CD4-positive, alpha-beta T cell treated with Interferon alpha-2 for 1 hour (primary cell): ENCODE measurements at places on chromosomes 11 and 22.
A peak's percentile ranks its signal among the peaks of the same experiment; 100 is the strongest.

DNA sequence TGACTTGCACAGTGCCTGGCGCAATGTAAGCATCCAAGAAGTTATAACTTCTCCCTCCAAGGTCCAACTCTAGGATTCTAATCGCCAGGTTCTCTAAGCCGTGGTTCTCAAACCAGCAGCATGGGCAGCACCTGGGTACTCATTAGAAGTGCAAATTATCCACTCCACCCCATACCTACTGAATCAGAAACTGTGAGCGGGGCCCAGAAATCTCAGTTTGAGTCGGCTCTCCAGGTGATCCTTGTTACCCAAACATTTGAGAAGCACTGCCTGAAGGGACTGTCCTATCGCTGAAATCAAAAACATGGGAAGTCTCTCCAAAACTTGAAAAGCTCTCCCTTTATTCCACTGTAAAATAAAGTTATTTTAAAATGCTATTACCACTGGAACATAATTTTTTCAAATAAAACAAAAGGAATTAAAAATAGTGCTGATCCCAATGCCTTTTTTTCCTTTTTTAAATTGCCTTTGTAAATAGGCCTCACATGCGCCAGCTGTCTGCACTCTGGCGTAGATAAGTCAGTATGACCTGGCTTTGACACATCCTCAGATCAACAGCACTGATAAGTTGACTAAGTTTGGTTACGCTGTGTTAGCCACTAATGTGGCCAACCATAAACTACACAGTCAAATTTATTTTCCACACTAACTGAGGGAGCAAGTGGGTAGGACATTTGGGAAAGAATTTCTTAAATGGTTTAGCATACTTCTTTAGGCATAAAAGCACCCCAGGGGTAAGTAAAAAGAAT is 8.4 kb upstream of the CTR9 start:
- no peak for DNase-seq

GRCh38 chr22:33650244-33650643 is 270.0 kb downstream of the LARGE1 start:
- no peak for DNase-seq

DNA sequence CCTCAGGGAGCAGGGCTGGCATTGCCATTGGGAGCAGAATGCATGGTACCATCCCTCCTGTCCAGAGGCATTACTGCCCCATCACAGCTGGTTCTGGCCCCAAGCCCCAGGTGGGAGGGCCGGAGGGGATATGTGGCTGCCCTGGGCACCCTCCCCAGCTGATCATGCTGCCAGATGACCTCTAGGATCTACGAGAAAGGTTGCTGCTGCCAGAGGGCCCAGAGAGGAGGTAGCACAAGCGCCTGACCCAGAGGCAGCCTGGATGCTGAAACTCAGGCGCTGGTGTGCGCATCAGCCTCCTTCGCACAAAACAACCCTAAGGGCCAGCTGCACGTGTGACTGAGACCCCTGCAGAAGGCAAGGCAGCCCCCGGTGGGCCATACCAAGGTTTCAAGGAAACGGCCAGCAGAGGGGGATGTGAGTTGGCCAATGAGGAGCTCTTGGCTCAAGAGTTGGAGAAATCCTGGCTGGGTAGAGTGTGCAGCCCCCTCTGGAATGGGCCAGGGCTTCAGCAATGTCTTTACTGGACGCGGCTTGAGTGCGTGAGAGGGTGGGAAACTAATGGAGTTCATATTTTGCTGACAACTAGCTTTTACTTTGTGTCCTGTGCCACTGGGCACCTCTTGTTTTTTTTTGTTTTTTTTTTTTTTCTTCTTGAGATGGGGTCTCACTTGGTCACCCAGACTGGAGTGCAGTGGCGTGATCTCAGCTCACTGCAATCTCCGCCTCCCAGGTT is 88.3 kb upstream of the PARVA start:
- no peak for DNase-seq

GRCh38 chr11:2207212-2207611 is 35.6 kb upstream of the TH start:
- DNase-seq: no peak

- DNase-seq: no peak
These were observed 28.1 kb upstream of the CD81 start for GRCh38 chr11:2348986-2349385.

GRCh38 chr11:10225553-10225952 is 68.5 kb downstream of the SBF2 start:
- no peak for DNase-seq

- no peak for DNase-seq
These were observed 45.2 kb downstream of the ARHGEF12 start for GRCh38 chr11:120381401-120381800.

DNA sequence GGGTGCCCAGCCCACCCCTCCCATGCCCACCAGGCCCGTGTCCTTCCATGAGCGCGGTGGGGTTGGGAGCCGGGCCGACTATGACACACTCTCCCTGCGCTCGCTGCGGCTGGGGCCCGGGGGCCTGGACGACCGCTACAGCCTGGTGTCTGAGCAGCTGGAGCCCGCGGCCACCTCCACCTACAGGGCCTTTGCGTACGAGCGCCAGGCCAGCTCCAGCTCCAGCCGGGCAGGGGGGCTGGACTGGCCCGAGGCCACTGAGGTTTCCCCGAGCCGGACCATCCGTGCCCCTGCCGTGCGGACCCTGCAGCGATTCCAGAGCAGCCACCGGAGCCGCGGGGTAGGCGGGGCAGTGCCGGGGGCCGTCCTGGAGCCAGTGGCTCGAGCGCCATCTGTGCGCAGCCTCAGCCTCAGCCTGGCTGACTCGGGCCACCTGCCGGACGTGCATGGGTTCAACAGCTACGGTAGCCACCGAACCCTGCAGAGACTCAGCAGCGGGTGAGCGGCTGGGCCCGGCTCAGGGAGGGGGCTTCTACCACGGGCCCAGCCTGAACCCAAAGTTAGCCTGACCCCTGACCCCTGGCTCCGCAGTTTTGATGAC is 3.0 kb downstream of the PKP3 start:
- DNase-seq: peak; percentile 66

DNA sequence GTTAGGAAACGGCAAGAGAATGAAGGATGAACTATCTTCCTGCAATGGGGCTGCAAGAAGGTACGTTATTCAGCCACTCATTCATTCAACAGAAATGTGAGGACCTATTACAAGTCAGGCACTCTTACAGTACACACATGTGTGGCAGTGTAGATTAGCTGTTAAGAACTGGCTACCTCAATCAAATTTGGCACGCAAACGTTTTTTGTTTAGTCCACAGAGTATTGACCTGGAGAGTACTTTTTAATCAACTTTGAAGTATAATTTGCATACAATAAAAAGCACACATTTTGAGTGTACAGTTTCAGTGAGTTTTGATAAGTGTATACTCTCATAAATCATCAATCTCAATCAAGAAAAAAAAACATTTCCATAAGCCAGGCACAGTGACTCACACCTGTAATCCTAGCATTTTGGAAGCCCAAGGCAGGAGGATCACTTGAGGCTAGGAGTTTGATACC is 24.2 kb downstream of the MRTFA start:
- no peak for DNase-seq

DNA sequence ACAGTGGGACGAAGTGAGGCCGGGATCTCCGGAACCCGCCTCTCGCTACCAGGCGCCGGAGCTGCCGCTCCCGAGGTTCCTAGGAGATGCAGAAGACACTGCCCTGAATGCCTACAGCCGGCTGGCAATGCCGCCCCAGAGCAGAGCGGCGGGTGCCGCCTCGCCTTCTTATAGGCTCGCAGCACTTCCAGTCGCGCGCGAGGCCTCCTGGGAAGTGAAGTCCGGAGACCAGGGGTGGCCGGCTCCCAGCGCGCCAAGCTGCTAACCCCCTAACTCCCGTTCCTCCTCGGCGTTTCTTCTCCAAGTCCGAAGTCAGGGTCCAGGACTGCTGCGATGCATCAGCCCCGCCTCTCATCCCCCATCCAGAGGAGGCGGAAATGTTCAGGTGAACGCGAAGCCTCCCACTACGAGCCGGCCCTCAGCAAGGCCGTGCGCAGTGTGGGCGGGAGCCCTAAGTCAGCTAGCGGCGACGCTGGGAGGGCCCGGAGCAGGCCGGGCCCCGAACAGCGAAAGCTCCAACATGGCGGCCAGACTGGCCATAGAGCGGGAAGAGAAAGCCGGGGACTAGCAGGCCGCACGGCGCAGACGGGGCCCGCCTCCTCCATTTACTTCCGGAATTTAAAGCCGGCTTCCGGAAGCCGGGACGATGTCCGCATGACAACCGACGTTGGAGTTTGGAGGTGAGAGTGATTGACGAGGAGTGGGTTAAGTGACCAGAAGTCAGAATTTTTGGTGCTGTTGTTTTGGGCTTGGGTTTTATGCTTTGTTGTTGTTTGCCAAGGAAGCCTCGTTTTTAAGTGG is at the start of the genes CYB561A3 and TMEM138:
TSS of gene CYB561A3 (minus strand) at position 142 of the 801 bp plus-strand sequence. CDS start 5,169 bp downstream, outside the sequence.
TSS of gene TMEM138 (plus strand) at position 634 of the 801 bp plus-strand sequence. CDS start 2,017 bp downstream, outside the sequence.
- DNase-seq: peak; percentile 87

GRCh38 chr11:116202922-116203321 is 569.9 kb downstream of the BUD13 start:
- DNase-seq: no peak

DNA sequence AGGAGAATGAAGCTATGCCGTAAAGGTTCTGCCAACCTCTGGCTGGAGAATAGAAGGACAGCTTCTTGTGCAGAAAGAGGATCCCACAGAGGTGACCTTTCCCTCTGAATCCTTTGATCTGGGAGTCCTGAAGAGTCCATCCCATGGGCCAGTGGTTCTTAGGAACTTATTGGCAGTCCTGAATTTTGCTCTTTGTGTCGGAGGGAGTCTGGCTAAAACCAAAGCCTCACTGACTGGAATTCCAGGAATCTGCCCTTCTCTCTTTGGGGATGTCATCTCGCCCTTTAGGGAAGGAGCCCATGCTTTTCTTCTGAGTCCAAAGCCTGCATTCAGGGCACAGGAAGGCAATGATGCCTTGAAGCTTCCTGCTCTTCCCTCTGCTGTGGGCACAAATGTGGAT is 45.5 kb downstream of the PKNOX2 start:
- no peak for DNase-seq

DNA sequence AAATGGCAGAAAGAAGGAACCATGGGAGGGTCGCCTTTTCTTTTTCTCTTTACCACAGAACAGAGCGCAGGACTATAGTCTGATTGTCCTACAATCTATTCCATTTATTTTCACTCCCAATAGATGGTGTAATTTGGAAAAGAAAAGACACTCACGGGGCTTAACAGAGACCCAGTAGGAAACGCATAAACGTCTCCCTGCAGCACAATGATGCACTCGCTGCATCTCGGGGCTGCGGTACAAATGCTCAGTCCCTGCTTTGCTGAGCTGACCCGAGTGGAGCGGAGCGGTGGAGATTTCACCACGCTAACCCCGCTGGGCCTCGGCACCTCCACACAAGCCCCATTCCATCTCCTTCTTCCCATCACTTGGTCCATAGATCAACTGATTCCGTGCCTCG is 1.5 kb downstream of the FEZ1 start:
- DNase-seq: no peak

DNA sequence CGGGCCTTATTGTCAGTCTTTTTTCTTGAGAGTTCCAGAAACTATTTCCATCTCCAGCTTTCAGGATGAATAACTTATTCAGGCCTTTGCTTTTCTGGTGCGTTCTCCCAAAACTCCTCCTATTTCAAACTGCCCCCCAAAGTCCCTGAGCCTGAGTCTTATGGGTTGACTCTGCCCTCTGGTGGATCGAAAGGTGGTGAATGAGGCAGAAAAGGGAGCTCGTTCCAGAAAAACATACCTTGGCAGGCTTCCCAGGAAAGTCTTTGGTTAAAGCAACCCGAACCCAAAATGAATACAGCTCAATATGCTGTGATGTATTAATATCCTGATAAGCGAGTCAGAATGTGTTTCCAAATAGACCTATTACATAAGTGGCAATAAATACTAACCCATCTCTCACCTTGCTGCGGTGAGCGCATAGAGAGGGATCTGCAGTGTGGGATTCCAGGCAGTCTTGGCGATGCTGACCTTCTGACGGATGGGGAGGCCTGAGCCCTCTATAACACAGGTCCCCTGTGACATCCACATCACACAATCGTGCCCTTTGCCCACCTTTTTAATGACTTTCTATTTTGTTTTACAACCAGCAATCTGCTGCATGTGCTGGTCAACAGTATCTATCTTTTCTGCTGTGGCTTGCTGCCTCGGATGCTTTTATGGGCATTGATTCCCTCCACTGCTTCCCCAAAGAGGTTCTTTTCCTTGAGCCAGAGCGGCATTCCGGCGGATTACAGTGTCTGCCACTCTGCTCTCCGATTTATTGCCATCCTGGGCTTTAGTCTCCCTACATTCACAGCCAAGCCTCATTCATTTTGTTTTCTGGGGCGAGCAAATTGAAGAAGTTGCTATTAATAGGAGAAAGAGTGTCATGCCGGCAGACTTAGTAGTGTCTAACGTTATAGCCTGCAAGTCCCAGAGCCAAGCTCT is 756.8 kb downstream of the NTM start:
- no peak for DNase-seq
